ENCODE measurements at places on chromosomes 1 and 21. TPM values are rescaled to one million over a fixed set of nuclear protein-coding genes. Genes with fewer than 3 reads are reported as not detected.

Gene FOXE3
- not detected for total RNA-seq

DNA sequence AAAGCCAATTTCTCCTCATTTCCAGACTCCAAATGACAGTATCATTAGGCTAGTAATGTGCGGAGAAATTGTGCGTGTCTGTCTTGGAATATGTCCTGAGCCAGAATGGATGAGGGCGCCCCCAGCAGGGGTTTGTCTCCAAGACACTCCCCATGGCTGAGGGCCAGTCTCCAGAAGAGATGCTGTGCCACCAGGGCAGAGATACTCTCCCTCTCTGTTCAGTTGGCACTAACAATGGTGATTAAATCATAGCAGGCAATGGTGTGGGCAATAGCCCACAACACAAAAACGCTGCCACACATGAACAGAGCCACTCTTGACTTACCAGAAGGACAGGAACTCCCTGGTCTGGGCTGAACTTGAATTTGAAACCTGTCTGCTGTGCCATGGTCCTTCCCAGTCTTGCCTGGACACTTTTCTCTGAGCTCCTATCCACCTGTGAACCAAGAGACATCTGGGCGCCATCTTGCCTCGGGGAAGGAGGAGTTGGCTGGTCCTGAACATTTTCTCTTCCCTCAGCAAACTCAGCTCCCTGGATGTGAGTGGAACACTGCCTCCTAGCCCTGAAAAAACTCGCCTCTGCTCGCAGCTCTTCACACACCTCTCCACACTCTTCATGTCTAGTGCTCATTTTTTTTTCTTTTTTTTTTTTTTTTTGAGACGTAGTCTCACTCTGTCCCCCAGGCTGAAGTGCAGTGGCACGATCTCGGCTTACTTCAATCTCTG, 14.8 kb upstream of the ADGRB2 start:
- no peak for DNase-seq

Gene KMO
- not detected for total RNA-seq

Gene MIB2
- 57.0 TPM for total RNA-seq

DNA sequence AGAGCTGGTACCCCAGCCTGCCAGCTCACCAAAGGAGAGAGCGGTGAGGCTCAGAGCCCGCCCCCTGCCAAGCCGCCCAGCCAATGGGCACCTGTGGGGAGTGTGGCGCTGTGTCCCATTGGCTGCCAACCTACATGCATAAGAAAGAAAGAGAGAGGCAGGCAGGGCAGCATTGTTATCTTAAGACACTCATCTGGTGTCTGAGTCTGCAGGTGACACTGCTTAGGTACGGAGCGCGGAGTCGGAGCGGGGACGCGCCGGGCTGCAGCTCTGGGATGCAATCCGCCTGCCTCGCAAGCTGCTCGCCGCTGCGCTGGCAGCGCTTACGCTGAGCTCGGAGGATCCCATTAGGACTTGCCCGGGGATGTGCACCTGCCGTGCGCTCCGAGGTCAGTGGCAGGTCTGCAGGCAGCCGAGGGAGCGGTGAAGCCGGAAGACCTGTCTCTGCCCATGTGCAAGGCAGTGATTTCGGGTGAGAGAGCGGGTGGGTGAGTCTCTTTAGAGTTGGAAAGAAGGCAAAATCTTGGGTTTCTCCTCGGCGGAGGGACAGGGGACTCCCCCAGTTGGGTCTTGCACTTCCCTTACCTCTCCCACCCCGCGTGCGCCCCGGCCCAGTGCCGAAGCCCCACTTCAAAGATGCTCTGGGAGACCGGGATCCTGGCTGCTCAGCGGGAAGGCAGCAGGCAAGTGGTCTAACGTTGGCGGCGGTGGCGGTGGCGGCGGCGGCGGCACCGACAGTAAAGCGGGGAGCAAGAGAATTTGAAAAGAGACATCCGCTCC, at the start of gene BRINP2:
BRINP2 (plus strand) TSS at position 203 of the 780 bp plus-strand sequence. CDS start 58,919 bp downstream, outside the sequence.
- DNase-seq, result no peak

DNA sequence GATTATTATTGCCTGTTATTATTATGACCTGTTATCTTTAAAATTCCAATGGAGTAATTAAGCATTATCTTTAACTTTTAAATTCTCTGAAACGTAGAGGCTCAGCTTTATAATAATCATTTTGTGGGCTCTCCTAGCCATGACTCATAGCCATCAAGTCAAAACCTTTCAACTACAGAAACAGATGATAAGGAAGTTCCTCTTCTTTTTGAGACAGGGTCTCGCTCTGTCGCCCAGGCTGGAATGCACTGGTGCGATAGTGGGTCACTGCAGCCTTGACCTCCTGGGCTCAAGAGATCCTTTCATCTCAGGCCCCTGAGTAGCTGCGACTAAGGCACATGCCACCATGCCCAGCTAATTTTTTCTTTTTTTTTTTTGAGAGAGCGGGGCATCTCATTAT, 43.5 kb downstream of the CHML start:
- DNase-seq, result no peak

DNA sequence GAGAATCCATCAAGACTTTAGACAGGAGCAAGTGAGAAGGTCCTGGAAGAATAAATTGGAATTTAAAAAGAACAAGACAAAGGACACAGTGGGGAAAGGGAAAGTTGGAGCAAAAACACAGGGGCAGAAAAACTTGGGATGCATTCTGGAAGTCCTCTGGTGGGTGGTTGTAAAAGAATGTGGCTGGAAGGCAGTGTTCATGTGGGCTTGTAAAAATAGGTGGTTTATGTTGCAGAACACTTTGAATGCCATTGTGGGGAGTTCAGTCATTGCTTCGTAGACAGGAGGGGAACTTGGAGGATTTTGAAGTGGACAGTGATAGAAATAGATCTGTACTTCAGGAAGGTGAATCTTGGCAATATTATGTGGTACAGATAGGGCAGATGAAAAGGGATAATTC, 15.2 kb downstream of the KIF1B start:
- DNase-seq, result no peak

DNA sequence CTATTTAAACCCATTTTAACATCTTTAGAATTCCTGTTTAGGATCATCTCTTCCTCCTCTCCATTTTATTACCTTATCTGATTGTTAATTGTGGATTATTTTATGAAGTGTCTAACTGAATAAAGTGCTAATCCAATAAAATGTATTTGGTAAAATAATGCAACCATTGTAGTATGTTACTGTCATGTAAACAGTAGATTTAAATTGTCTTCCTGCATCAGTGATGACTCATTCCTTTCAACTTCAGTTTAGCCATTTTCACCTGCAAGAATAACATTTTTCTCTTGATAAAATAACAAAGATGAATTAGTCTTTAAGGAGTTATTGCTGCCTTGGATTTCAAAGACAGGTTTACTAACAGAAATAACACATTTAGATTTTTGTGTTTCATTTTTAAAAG, 5.4 kb downstream of the PPP2R5A start:
- DNase-seq, result no peak

- DNase-seq, result no peak
Observed at GRCh38 chr1:4120557-4121292, 220.7 kb upstream of the C1orf174 start.

DNA sequence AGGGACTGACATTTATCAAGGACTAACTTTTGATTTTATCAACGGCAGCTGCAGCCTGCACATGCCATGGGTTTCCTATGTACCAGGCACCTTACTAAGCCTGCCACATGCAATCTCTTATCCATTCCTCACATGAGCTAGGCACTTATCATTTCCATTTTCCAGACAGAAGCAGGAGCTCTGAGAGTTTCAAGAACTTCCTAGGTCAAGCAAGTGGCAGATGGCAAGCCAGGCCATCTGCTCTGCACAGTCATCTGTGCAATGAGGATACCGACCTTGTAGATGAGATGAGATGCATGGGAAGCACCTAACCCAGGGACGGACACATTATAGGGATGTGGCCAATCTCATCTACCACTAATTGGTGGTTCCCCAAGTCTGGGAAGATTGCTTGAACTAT, 339.4 kb upstream of the USP24 start:
- no peak for DNase-seq

Gene COL8A2
- not detected for total RNA-seq

DNA sequence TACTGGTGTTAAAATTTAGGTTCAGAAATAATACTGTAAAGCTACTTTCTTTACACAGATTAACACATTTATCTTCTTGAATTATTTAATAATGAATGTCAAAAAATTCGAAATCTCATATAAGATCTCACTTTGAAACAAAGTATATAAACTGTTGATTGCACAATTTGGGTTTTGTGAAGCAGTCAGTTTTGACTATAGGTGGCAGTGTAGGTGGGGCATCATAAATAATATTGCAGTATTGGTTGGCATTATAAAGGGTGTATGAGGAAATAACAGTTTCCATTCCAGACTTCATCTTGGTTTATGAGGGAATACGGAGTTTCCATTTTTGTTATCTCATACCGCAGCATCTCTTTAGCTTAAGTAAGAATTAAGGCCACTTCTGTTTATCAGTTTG, 49.9 kb downstream of the SUCO start:
- no peak for DNase-seq

DNA sequence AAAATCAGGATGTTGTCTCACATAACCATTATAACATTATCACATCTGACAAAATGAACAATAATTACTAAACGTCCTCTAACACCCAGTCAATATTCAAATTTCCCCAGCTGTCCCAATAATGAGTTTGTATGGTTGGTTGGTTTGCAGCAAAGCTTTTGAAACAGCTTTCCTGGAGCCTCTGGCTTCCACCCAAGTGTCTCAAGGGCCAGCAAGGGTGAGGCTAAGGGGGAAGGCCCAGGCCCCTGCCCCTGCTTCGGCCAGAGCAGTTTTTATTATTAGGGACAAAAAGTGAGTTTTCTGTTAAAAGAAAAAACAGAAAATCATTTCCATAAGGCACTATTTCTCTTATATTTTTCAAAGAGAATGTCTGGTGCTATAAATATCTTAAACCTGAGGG, 19.1 kb upstream of the AVPR1B start:
- no peak for DNase-seq

- no peak for DNase-seq
Observed at GRCh38 chr1:161241682-161242081, 3.7 kb upstream of the NR1I3 start.

Gene SLAMF6
- total RNA-seq, result 4.6 TPM

- DNase-seq, result no peak
Observed at GRCh38 chr1:2448098-2448445, 28.0 kb upstream of the PLCH2 start.

Gene ATP6V1G3
- not detected for total RNA-seq

Gene RNF223
- not detected for total RNA-seq

Gene ITLN1
- not detected for total RNA-seq

All from CD8-positive, alpha-beta T cell (primary cell).